ENCODE measurements at places on chromosomes 7 and 10. TPM values are rescaled to one million over a fixed set of nuclear protein-coding genes. Genes with fewer than 3 reads are reported as not detected.

STEAP1B gene
- total RNA-seq, result not detected

FLNC gene
- total RNA-seq, result 23.1 TPM

GRCh38 chr7:22791204-22792158, 31.2 kb downstream of the TOMM7 start:
- peak; percentile 59 for DNase-seq

- DNase-seq, result no peak
Observed at GRCh38 chr7:91250706-91251105, 13.5 kb upstream of the FZD1 start.

DNA sequence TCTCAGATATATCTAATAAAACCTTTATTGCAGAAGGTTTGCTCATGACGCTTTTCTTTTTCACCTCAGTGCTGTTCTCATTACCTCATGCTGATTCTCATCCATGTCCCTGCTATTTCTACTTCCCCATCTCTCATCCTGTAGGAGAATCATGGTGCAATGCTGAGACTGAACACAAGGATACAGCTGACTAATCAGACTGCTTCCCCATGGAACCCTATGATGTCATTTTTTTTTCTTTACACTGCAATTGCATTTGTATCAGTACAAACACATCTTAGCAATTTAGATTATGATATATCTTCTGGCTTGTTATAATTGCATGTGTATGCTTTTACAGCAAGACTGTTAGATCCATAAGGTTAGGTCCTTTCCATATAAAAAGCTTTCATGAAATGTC, 93.7 kb downstream of the SEMA3A start:
- DNase-seq, result peak; percentile 30

- no peak for DNase-seq
Observed at GRCh38 chr7:147523056-147523455, 1067.5 kb upstream of the C7orf33 start.

DNA sequence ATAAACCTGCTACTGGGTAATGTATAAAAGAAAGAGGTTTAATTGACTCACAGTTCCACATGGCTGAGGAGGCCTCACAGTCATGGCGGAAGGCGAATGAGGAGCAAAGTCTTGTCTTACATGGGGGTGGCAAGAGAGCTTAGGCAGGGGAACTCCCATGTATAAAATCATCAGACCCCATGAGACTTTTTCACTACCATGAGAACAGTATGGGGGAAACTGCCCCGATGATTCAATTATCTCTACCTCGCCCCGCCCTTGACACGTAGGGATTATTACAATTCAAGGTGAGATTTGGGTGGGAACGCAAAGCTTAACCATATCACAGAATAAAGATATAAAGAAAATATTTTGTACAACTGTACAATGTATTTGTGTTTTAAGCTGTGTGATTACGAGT, 39.4 kb upstream of the PLCE1 start:
- DNase-seq, result peak; percentile 7

GRCh38 chr10:101903827-101904550, 60.4 kb upstream of the KCNIP2 start:
- no peak for DNase-seq

GRCh38 chr10:7372504-7372903, 38.3 kb downstream of the SFMBT2 start:
- DNase-seq, result no peak

- peak; percentile 37 for DNase-seq
Observed at GRCh38 chr10:75987616-75988015, 556.2 kb downstream of the LRMDA start.

GRCh38 chr7:25619963-25620799, 391.9 kb upstream of the NPVF start:
- DNase-seq, result no peak

DNA sequence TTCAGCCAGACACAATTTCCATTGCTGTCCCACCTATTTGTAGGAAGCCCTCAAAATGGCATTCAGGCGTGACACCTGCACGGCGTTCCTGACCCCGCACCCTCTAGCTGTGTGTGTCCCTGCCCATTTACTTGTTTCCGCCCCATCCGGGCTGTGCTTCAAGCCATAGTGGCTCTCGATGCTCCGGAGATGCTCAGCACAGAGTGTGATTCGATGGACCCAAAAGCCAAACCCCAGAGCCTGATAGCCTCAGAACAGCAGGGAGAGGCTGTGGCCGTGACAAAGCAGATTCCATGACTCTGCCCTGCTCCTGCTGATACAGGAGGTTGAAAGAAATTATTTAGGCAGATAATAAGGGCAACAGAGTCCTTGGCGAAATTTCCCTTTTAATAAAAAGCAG, 13.4 kb downstream of the BUD31 start:
- no peak for DNase-seq

Measured in A172 (cell line).